ENCODE measurements at places on chromosomes 12 and 14. TPM values are rescaled to one million over a fixed set of nuclear protein-coding genes. Genes with fewer than 3 reads are reported as not detected.

DNA sequence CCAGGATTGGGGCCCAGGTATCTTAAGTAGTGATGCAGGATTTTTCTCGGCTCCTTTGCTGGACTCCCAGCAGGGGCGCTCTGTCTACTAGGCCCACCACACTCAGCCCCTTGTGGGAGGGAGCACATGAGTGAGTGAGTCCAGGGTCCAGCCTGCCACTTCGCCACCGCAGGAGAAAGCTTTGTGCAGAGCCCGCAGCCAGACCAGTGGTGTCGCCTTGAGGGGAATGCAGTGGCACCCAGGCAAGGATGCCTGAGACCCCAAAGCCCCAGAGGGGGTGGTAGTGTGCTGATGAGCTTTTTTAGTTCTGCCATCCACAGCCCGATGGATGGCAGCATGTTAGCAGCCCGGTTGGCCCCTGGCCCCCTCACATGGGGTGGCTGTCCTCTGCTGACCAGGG, 5.4 kb upstream of the MRPS35 start:
- no peak for DNase-seq

GRCh38 chr14:98952593-98953350, 319.2 kb downstream of the BCL11B start:
- no peak for DNase-seq

SLC6A13 gene
- polyA plus RNA-seq, result 0.14 TPM

- DNase-seq, result peak; percentile 72
Observed at GRCh38 chr14:68552602-68553001, 240.3 kb downstream of the ZFP36L1 start.

DNA sequence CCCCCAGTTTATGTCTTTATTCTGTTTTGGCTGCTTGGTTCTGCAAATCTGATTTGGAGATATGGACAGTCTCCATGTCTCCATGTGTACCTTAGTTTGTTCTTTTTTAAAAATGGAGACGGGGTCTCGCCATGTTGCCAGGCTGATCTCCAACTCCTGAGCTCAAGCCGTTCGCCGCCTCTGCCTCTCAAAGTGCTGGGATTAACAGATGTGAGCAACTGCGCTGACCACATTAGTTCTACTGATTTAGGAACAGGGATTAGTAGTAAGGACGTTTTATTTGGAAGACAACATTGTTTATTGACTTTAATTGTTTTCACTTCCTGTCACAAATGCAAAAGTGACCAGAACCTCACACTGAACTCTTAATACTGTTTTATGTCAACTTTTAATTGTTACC, 14.7 kb downstream of the AEBP2 start:
- no peak for DNase-seq

Measured in endothelial cell of umbilical vein (primary cell).